ENCODE measurements at places on chromosomes 4 and X.

GRCh38 chr4:152327606-152328453 is 208.1 kb downstream of the FBXW7 start:
- DNase-seq, result no peak

DNA sequence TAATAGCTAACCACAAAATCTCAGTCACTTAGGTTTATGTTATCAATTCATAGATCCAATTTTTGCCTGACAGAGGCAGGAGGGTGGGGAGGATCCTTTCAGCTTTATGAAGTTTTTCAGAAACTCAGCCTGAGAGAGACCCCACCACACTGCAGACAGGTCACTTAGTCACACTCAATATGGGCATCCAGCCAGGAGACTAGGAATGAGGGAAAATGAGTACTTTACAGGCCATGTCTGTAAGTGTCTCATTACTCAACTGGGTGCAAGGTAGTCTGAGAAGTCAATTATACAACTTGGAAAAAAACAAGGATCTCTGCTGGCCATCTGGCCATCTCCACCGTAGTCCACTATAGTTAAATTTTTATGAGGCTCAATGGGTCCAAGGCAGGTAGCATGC is 365.9 kb downstream of the INPP4B start:
- DNase-seq, result no peak

DNA sequence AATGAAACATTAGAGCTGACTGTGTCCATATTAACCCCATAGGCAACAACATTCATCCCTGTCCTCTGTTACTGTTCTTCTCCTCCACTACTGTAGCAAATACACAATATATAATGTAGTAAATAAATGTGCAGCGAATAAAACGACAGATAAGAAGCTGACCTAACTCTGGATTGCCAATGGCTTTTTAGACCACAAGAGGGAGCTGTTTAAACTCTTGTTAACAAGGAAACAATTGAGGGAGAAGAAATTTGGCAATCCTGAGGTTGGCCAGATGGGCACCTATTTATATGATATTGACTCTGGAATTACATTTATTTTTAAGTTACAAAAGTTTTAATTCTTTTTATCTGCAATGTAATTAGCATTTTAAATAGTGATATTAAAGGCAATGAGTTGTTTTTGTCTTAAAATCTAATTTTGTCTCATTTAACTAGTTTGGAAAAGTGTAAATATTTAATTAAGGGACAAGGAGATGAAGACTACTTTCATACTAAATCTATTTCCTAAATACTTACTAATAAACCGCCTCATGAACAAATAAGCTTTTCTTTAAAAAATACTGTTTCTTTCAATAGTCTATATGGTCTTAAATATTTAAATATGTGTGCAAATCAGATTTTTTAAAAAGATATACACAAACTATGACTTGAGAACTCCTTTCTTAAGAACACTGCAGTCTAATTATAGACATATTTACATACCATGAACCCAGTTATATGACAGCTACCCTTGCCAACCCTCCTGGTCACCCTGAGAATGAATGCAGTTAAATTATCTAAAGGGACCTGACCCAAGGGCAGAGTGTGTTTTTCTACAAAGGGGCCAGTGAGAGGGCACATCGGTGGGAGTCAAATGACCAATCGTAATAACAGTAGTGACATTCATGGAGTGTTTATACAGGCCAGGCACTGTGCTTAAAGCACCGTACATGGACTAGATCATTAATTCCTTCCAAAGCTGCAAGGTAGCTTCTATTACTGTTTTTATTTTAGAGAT is 52.9 kb upstream of the HPF1 start:
- peak; percentile 24 for DNase-seq

DNA sequence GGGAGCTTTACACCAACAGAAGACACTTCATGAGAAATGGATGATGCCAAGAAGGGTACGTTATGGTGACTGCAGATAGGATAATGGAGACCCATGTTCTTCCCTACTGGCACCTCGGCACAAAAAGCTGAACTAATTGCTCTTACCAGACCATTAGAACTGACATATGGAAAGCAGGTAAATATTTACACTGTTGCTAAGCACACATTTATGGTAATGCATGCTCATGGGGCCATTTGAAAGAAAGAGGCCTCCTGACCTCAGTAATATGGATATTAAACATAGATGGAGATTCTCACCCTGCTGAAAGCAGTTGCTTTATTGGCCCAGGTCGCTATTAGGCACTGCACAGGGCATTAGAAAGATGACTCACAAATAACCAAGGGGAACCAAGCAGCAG is 1759.6 kb downstream of the C4orf33 start:
- no peak for DNase-seq

GRCh38 chr4:87014284-87014782 is 79.5 kb downstream of the AFF1 start:
- no peak for DNase-seq

DNA sequence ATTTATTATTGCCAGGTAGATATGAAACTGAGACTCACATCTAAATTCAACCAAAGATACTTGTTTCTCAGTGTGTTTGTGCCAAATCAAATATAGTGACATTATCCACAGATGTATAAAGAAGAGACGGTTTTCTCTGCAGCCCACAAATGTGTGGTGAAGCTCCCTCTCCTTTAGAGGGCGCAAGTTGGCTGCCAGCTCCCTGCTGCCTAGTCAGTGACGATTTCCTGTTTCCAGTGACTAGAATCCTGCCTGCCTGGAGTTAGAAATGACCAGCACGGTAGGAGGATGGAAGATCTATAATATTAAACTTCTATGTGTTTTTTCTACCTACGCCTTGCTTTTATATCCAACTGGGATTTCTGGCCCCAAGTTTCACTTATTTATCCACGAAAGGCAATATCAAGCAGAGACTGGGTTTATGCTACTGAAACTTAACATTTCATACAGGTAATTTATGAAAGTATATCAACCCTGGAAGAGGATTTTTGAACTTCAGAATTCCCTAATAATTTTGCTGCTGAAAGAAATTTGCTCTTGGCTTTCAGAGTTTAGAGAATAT is 1793.7 kb upstream of the TENM3 start:
- peak; percentile 34 for DNase-seq

GRCh38 chr4:13893211-13893610 is 265.7 kb upstream of the BOD1L1 start:
- no peak for DNase-seq

- DNase-seq, result no peak
Measured at GRCh38 chr4:152678841-152679240, 956 bp downstream of the TMEM154 start.

- no peak for DNase-seq
Measured at GRCh38 chr4:180622254-180622653, 1620.9 kb upstream of the TENM3 start.

GRCh38 chrX:126836186-126836585 is 16.7 kb downstream of the PRR32 start:
- no peak for DNase-seq

GRCh38 chr4:95061220-95061619 is 303.5 kb downstream of the BMPR1B start:
- no peak for DNase-seq

DNA sequence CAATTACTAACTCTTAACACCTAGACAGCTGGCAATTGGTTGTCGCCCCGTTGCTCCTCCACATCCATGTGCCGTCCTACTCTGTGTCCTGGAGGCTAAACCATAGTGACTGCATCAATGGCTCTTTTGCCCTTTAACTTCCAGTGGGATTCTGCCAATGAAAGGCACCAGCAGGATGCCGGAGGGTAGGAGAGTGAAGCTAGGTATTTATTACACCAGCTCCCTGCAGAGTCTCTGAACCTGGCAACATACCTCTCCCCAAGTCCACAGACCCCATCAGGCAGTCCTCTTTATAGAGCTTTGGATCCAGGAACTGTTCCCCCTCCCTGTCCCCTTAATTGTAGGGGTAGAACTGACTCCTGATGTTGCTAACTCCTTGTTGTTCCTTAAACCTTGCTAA is 426.8 kb downstream of the HNRNPD start:
- DNase-seq, result no peak

- no peak for DNase-seq
Measured at GRCh38 chrX:55487143-55487542, 2.5 kb downstream of the USP51 start.

DNA sequence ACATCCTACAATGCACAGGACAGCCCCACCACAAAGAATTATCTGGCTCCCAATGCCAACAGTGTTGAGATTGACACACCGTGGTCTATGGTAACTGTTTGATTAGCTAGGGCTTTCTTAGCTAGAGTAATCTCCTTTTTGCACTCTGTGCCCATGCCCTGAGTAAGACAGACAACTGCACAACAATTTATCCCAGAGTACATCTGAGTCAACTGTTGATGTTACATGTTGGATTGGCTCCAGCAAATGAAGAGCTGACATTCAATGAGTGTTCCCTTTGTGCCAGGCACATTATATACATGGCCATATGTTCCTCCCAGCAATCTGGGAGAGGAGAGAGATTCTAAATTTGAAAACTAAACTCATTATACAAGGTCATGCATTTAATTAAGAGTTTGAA is 3.9 kb upstream of the FAM9C start:
- DNase-seq, result no peak

DNA sequence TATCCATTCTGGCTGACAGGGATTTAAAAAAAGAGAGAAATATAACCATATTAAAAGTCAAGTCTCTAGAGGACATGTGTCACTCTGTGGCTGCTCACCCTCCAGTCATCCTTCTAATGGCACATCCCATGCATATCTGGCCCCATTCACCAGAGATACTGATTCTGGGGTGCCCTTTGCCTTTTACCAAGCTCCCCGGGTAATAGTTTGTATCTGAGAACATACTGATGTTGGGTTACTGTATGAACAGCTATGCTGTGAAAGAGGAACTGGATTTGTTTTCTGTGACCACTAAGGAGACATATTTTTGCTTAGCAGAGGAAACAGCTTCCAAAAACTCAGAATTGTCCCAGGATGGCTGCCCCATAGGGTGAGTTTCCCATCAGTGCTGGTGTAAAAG is 56.0 kb downstream of the SAT1 start:
- DNase-seq, result no peak

DNA sequence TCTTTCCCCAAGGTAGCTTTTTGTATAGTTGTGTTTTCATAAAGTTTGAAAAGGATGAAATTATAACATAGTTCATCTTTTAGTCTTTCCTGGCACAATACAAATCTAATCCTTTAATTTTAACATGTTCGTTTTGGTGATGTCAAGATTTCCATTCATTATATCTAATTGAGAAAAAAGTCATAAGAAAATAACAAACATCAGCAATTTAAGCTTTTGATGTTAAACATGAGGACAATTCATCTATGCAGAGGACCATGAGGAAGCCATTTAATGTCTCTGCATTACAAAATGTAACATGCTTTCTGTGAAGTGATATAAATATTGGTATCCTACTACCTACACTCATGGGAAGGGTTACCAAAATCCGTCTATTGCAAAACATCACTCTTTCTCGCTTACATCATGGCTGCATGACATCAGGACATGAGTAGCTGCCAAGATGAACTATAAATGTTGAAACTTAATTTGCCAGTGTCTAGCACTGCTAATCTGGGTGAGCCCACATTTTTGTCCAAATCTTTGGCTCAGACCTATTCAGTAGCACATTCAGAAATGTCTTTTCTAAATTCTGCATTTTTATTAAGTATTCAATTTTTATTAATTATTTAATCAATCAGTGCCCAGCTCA is 9.5 kb downstream of the EPGN start:
- DNase-seq, result no peak

GRCh38 chrX:8235026-8235425 is 64.0 kb upstream of the VCX2 start:
- no peak for DNase-seq

GRCh38 chrX:2629316-2630007 is 61.6 kb upstream of the CD99 start:
- DNase-seq, result no peak

DNA sequence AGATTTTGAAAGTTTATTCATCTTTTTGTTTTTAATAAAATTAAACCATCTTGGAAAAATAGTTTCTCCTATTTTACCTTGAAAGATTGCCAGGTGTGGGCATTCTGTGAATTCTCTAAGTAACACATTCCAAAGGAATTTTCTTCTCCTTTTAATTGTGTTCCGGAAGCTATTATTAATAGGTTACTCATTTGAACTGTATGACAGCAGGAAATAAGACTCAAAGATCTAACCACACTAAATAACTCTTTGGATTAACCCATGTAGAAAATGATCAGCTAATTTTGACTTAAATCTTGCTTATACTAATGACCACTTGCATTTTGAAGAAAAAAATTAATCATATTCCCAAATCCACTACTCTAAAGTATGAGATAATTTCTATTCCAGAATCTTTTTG is 17.6 kb upstream of the CCNI start:
- DNase-seq, result no peak

DNA sequence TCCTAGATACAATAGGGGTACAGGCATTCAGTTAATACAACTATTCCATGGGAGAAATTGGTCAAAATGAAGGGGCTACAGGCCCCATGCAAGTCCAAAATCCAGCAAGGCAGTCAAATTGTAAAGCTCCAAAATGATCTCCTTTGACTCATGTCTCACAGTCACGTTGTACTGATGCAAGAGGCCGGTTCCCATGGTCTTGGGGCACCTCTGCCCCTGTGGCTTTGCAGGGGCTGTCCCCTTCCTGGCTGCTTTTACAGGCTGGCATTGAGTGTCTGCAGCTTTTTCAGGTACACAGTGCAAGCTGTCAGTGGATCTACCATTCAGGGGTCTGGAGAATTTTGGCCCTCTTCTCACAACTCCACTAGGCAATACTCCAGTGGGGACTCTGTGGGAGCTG is 12.5 kb upstream of the ASIC5 start:
- no peak for DNase-seq

DNA sequence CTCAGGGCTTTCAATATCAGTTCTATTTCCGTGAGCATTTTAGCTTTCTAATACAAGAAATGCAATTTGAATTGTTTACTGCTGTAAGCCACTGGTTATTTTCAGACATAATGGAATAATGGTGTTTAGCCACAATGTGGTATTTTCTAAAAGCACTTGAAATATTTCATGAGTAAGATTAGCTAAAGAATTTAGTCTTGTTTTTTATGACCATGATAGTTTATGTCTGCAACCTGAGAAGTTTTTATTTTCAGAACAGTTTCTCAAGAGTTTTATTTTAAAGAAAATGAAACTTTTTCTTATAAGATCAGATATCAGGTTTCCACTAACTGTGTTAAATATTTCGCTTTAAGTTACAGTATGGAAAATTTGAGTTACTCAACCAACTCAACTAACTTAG is 60.2 kb downstream of the SLIT2 start:
- no peak for DNase-seq

GRCh38 chr4:88803600-88804096 is 106.0 kb upstream of the NAP1L5 start:
- no peak for DNase-seq

GRCh38 chrX:153878969-153879653 is 6.9 kb downstream of the L1CAM start:
- DNase-seq, result no peak

GRCh38 chr4:94814237-94814636 is 56.5 kb downstream of the BMPR1B start:
- DNase-seq, result no peak

- no peak for DNase-seq
Measured at GRCh38 chr4:53916431-53916889, 147.9 kb downstream of the CHIC2 start.

GRCh38 chrX:129013574-129013973 is 509.7 kb downstream of the SMARCA1 start:
- no peak for DNase-seq

- peak; percentile 87 for DNase-seq
Measured at GRCh38 chr4:123505095-123506010, 108.8 kb downstream of the SPRY1 start.
